ENCODE measurements at places on chromosomes 12 and 14.

DNA sequence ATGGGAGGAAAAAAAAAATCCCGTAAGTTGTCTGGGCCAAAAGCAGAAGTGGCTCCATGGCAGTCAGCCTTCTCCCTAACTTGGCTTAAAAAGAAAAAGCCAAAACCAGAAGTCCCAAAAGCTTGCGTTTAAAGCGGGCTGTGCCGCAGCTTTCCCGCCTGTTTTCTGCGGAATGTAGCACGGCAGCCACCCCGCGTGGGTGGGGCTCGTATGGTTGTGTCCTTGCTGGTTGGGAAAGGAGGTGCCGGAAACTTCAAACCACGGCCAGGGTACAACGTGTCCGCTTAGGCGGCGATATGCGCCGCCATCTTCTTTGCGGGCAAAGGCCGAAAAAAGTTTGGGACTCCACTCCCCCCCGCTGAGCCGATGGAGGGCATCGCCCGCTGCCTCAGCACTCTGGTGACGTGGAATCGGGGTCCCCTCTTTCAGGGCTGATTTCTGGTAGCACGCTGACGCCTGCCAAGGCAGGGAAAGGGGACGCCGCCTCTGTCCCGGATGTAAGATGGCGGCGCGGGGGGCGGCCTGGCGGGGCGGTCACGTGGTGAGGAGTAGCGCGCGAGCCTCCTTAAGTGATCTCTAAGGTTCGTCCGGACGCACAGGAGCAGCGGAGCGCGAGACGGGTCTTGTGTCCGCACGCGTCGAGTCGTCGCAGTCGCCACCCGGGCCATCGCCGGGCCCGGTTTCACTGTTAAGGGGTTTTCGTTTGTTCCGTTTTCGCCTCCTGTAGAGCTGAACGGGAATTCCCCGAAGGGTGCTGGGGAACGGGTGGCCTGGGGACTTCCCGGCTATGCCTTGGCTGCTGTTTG is 135.8 kb downstream of the MON2 start:
- peak; percentile 86 for DNase-seq

DNA sequence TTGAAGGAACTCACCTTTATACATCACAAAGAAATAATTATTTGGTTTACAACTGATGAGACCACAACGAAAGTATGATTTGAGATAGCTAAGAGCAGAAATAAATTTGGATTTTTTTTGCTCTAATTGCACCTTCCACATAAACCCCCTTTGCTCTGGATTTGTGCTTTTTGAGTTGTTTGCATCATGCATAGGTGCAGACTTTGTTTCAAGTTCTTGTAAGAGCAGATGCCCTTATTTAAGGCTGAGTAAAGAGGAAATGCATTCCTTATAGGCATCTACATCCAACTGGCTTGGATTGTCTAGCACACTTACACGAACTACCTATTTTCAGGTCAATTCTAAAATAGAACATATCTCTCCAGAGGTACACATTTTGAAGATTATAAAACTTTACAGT is 6.6 kb upstream of the CCND2 start:
- no peak for DNase-seq

- DNase-seq, result no peak
Measured at GRCh38 chr12:22283508-22283907, 51.0 kb downstream of the ST8SIA1 start.

- no peak for DNase-seq
Measured at GRCh38 chr14:31037709-31038221, 11.6 kb upstream of the STRN3 start.

DNA sequence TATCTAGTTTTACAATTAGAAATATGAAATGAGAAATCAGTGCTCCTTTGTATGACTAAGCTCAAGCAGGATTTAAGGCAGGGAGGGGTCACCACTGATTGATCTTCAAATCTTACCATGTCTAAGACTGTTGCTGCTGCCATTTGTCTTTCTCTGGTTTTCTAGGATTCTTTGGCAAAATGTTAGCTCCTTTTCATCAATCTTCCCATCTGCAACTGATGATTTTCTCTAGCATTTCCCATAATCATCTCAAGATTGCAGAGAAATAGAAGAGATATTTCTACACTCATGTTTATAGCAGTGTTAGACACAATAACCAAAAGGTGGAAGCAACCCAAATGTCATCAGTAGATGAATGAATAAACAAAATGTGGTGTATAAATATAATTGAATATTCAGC is 175.0 kb downstream of the RAD51B start:
- no peak for DNase-seq
